NCI-H2081 (cell line): ENCODE measurements at places on chromosomes 11 and 22.

- peak; percentile 82 for DNase-seq
Measured at GRCh38 chr11:13772223-13773046, 104.0 kb downstream of the FAR1 start.

DNA sequence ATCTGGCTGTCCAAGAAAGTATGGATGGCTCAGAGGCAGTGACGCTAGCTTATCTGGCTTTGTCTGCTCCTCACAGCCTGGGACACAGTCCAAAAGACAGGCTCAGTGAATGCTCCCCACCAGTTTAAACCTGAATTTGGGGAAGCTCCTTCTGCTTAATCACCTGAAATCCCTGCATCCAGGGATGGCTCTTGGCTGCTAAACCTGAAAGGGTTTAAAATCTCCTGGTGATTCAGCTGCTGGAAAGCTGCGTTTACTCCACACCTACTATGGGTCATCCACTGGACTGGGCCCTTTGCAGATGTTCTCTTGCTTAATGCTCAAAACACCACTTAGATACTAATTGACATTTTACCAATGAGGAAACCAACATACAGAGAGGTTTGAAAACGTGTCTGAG, 302.0 kb upstream of the NARS2 start:
- no peak for DNase-seq

DNA sequence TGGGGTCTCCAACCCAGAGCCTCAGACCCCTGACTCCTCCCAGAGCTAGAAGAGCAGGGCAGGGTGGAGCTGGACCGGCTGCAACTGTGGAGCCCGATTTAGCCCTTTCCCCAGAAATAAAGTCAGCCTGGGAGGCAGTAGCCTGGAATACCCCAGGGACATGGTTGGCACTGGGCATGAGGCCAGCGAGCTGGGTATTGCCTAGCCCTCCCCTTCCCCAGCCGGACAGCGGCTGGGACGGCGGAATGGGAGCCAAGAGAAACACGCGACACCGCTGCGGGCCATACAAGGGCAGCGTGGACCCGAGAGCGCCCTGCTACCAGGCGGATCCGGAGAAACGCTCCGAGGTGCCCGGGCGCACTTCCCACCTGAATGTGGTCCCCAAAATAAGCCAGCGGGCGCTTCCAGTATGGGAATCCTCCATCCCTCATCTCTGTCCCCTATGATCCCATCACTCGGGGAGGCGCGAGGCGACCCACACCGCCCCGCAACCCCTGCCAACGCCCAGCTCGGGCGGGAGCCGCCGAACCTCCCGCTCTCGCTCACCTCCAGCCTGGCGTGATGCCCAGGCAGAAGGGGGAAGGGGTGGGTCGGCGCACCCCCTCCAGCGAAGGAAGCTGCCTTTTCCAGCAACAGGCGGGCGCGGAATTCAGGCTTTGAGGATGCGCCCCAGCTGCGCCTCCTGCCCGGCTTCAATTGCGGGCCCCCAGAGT, 758 bp downstream of the MCAM start:
- peak; percentile 72 for DNase-seq

DNA sequence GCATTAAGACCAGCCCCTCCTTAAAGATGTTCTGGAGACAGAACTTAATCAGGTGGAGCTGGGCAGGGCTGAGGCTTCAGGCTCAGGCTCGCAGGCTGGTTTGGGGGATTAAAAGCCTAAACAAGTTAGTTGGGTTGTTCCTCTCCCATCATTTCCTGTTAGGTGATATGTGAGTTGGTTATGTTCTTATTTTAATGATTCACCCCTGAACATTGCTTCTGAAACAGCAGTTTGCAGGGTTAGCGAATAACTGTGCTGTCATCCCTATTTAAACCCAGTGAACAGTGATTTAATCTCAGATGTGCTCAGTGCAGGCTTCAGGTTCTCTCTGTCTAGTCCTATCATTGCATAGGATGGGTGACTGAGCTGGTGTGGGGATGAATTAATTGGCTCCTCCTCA, 47.4 kb upstream of the BIRC3 start:
- no peak for DNase-seq

DNA sequence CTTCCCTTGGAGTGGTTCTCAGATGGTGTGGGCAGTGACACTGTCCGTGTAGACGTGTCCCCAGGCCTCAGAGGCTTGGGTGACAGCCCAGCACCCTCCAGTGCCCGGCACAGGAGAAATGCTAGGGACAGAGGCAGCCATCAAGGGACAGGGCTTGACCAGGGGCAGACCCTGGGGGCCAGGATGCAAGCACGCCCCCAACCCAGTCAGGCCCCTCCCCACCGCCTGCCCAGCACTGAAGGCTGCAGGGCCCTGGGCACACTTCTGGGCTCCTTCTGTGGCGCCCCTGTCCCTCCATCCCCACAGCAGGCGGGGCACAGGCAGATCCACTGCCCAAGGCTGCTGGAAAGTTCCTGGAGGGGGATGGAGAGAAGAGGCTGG, 11.1 kb downstream of the IGF2 start:
- DNase-seq: no peak
